CD4-positive, alpha-beta T cell treated with Interferon gamma for 1 hour (primary cell): ENCODE measurements at places on chromosomes 6 and 20.
A peak's percentile ranks its signal among the peaks of the same experiment; 100 is the strongest.

- no peak for DNase-seq
Observed at GRCh38 chr20:1720845-1721475, 63.4 kb upstream of the SIRPG start.

- DNase-seq: no peak
Observed at GRCh38 chr6:80440496-80441115, 334.1 kb downstream of the BCKDHB start.

DNA sequence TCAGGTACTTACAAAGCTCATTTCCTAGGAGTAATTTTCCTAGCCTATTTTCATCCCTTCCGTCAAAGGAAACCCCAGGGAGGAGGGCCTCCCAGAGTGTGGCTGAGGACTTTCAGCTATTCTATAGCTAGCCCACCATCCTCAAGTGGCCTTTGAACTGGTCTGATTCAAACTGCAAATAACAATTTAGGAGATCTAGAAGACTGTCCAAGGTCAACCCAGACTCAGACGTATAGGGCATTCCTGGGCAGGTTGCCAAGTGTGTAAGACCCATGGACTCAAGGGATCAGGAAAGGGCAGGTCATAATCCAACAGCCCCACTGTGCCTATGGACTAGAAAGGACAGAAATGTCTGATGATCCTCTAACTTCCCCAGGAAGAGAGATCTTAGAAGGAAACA is 2.1 kb upstream of the RRAGD start:
- no peak for DNase-seq

DNA sequence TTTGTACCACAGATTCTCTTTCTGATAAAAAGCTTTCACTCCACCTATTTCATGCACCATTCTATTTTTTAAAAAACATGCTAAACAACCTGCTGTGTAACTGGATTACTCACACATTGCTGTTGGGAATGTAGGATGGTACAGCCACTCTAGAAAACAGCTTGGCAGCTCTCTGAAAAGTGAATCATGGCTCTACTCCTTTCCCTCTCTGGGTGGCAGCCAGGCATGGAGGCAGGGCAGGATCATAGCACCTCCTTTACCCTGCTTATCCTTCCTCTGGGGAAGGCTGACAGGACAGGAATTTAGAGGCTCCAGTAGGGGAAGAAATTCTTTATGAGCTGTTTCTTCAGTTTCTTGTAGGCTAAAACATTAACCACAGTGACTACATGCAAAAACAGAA is 6.7 kb upstream of the VNN2 start:
- DNase-seq: no peak

GRCh38 chr6:93550551-93551276 is 131.4 kb upstream of the EPHA7 start:
- no peak for DNase-seq

GRCh38 chr6:52754443-52754842 is 8.8 kb downstream of the GSTA2 start:
- DNase-seq: no peak

- no peak for DNase-seq
Observed at GRCh38 chr6:27293436-27294098, 18.5 kb downstream of the POM121L2 start.

DNA sequence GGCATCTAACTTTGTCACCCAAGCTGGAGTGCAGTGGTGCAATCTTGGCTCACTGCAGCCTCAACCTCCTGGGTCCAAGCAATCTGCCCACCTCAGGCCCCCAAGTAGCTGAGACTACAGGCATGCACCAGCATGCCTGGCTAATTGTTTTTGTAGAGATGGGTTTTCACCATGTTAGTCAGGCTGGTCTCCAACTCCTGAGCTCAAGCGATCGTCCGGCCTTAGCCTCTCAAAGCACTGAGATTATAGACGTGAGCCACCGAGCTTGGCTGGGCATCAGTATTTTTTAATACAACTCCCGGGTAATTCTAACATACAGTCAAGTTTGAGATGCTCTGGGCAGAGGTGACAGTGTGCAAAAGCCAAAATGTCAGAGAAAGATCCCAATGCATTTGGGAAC is 73.5 kb downstream of the NFATC2 start:
- DNase-seq: no peak

DNA sequence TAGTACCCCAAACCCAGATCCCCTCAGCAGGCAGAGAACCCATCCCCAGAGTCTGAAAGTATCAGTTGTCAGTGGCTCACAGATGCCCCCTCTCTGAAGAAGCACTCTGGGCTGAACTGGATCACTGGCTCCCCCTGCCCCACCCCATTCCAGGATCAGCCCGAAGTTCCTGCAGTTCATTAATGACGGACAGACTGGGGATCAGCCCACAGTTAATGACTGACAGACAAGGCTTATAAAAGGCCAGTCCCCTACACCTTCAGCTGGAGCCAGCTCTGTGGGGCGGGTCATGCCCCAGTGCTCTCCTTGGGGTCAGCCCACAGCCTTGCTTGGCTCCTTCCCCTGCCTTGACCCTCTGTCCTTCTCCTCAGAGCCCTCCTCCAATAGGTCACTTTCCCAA is 21.7 kb downstream of the KIAA1755 start:
- DNase-seq: no peak

- no peak for DNase-seq
Observed at GRCh38 chr20:53671370-53671769, 77.7 kb upstream of the ZNF217 start.

DNA sequence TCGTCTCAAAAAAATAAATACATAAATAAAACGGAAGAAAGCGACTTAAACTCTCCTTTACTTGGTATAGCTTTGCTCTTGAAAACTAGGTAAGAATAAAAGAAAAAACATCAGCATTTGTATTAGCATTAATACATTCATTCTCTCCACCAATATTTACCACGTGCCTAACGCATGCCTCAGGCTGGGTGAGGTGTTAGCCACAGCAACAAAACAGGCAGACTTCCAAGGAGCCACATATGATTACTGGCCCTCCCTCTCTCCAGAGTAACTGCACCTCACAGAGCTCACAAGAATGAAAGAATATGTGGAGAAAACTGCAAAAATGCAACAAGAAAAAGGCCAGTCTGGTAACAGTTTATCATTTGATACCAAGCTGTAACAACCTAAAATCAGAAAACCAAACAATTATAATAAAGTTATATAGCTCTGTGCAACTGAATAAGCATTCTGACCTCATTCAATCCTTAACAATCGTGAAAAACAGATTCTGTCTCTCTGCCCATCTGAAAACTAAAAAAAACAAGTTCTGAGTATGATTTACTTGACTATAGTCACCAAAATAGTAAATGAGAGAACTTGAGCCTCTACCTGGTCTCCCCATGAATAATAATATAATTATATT is 5.2 kb downstream of the NAPB start:
- no peak for DNase-seq

- DNase-seq: no peak
Observed at GRCh38 chr6:56694002-56694401, 51.3 kb upstream of the DST start.

- DNase-seq: peak; percentile 70
Observed at GRCh38 chr6:32845384-32845884, 1.6 kb upstream of the PSMB8 start.

- DNase-seq: peak; percentile 59
Observed at GRCh38 chr20:51542571-51543421, at the start of gene NFATC2. NFATC2 (minus strand) TSS chr20:51542719; CDS start chr20:51542499, 220 bp downstream.

GRCh38 chr6:90219209-90219985 is 77.2 kb downstream of the BACH2 start:
- peak; percentile 33 for DNase-seq

DNA sequence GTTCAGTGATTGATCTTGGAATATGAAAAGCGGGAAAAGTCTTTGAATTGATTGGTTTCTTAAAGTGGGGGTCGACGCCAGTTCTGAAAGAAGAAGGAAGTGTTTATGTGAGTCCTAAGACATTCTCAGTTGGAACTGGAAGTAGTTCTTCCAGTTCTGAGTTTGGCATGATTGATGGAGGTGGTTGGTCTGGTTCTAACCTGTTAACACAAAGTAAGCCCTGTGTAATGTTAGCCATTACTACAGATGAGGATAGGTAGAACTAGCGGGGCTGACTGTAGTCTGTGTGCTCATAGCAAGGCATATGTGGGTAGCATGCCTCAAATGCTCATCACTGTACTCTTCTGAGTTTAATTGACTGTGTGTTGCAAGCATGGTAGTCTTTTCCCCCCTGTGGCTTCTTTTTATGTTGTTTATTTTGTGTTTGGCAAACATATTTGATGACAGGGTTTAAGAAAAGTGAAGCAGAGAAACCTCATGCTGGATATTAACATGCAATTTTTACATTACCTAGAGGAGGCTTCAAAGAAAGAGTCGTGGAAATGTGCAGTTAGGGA is 24.9 kb downstream of the CITED2 start:
- no peak for DNase-seq

GRCh38 chr6:92849636-92850035 is 569.7 kb downstream of the EPHA7 start:
- no peak for DNase-seq

- DNase-seq: no peak
Observed at GRCh38 chr20:34946661-34947060, 8.9 kb downstream of the GSS start.

GRCh38 chr20:40778894-40779496 is 90.0 kb upstream of the MAFB start:
- no peak for DNase-seq
